ENCODE measurements at places on chromosomes 1 and 21.

DNA sequence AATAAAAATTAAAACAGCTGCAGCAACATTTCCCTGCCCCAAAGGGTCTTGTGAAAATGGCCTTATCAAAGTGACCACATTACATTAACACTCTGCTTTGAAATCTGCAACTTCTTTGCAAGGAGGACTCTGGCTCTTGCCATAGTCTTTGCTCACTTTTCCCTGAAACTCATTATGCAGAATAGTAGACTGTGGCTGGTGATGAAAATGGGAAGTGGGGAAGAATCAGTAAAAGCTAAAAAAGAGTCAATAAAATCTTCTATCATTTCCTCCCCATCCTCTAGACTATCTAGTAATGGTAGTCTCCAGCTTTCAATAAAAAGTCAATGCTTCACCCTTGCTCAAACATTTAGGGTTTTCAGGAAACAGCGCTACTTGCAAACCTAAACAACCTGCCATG, 18.6 kb upstream of the NUP133 start:
- no peak for DNase-seq

DNA sequence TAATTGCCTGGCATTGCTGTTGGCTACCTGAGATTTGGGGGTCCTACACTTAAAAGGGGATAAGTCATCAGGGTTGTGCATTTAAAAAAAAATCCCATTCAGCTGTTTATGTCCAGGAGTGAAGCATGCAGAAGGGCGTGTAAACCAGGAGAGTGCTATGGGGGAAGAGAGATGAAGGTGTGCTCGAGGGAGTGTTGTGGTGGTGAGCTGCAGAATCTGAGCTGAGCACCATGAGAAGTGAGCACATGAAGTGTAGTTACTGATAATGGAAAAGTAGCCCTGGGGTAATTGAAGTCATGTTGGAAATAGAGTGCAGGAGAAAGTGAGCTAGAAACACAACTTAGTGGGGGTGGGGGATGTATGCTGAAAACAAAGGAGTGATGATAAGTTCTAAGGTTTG, 705 bp downstream of the FCRL1 start:
- DNase-seq = no peak

GRCh38 chr1:229839800-229840199, 213.8 kb downstream of the URB2 start:
- DNase-seq = no peak

- DNase-seq = peak; percentile 1
Observed at GRCh38 chr1:163528710-163529348, 207.1 kb downstream of the NUF2 start.

DNA sequence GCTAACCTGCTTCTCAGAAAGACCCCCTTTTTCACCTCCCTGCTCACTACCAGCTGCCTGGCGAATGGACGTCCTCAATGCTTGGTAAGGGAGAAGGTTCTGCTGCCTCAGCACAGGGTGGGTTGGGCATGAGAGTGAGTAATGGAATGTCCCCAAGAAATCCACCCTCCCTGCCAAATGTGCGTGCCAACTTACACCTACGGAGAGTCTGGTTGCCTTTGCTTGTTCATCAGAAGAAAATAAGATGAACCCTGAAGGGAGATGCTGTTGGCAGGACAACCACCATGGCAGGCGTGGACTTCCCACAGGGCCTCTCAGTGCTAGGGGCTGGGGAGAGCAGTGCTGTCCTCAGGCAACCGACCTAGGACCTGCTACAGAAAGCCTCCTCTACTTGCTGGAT, 106.0 kb downstream of the XCL2 start:
- DNase-seq = no peak

DNA sequence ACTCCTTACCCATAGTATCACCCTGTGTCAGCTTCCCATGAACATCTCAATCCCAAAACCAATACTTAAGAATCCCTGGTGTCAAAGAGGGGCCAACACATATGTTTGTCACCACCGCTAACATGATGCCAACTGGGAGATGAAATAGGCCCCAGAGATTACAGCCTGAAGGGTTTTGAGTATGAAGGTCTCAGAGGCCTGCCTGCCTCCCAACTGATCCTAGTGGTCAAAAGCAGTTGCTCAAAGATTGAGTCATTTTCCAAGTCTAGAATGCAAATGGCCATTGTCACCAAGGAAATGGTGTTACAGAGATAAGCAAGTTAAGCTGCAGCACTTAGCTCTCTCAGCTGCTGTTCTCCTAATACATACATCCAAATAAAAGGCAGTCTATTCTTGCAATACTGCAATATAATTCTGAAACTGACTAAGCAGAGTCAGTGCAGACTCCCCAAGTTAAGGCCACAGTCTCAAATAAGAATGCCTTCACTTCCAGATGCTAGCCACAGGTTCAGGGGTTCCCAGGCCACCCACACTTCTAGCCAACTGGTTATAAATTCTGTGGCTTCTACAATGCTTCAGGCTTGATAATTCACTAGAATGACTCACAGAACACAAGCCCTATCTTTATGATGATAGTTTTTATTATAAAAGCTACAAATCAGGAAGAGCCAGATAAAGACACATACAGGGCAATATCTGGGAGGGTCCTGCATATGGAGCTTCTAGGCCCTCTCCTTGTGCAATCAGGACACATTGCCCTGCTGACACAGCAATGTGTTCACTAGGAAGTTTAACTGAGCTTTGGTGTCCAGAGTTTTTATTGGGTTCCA, 18.7 kb downstream of the DUSP10 start:
- no peak for DNase-seq

GRCh38 chr1:236959112-236959511, 45.1 kb downstream of the MT1HL1 start:
- DNase-seq = no peak

DNA sequence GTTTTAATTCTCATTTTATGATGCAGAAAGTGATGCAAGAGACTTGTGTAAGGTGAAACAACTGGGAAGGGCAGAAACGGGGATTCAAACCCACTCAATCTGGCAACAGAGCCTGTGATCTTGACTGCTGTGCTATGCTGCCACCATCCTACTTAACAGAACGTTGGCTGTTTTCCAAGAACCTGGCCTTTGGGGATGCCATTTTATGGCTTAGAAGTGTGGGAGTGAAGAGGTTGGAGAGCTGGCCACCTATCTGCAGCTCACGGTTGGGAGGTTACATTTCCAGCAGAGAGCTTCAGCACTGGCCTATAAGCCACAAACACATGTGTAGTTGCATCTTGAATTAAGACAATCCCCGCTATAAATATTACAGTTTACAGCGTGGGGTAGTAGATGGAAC, 235.3 kb downstream of the PRDM2 start:
- no peak for DNase-seq

GRCh38 chr1:56189946-56190805, 389.2 kb downstream of the PLPP3 start:
- no peak for DNase-seq

- DNase-seq = no peak
Observed at GRCh38 chr1:192849011-192849410, 40.2 kb downstream of the RGS2 start.

DNA sequence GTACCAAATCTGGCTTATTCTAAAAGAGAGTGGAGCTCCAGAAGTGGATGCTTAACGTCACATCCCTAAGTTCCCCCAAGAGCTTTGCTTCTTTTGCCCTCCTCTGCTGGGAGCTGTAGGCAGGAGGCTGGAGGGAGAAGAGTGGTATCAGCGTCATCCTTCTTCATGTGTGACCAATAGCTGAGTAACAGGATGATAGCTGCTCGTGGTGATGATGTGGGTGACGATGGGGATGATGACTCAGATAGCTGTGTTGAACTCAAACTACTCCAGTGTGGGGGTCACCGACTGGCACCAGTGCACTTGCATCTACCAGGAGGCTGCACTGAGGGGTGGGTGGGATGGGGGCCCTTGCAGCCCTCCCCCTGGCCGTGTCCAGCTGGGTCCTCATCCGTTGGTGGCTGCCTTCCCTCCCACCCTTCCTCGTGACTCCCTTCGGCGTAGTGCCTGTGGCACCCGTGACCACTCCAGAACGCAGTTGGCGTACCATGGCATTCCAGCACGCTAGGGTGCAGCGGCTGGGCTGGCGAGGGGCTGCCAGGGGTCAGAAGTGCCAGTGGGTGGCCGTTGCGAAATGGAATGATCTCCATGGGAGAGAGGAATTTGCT, 1.1 kb downstream of the IGFN1 start:
- peak; percentile 64 for DNase-seq

- DNase-seq = no peak
Observed at GRCh38 chr1:240046000-240046399, 45.7 kb upstream of the FMN2 start.

DNA sequence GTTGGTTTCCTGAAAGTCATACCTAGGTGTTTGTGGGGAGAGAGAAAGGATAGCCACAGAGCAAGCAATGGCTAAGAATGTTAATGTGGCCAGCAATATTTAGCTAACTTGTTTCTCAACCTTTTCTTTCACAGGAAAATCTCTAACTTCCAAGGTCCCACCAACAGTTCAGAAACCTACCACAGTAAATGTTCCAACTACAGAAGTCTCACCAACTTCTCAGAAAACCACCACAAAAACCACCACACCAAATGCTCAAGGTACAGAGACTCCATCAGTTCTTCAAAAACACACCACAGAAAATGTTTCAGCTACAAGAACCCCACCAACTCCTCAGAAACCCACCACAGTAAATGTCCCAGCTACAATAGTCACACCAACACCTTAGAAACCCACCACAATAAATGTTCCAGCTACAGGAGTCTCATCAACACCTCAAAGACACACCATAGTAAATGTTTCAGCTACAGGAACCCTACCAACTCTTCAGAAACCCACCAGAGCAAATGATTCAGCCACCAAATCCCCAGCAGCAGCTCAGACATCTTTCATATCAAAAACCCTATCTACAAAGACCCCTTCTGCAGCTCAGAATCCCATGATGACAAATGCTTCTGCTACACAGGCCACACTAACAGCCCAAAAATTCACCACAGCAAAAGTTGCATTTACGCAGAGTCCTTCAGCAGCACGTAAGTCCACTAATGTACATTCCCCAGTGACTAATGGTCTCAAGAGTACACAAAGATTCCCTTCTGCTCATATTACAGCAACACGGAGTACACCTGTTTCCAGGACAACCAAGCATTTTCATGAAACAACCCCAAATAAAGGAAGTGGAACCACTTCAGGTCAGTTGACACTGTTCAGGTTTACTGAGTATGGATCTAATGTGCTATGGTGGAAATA, 15.3 kb downstream of the CD55 start:
- no peak for DNase-seq
